Panc1 (cell line): ENCODE measurements at places on chromosomes 13 and 19. TPM values are rescaled to one million over a fixed set of nuclear protein-coding genes. Genes with fewer than 3 reads are reported as not detected.

CACNG7 gene
- total RNA-seq: 7.7 TPM

KASH5 gene
- not detected for total RNA-seq

ZNF284 gene
- 0.87 TPM for total RNA-seq

ZNF415 gene
- not detected for total RNA-seq

DNA sequence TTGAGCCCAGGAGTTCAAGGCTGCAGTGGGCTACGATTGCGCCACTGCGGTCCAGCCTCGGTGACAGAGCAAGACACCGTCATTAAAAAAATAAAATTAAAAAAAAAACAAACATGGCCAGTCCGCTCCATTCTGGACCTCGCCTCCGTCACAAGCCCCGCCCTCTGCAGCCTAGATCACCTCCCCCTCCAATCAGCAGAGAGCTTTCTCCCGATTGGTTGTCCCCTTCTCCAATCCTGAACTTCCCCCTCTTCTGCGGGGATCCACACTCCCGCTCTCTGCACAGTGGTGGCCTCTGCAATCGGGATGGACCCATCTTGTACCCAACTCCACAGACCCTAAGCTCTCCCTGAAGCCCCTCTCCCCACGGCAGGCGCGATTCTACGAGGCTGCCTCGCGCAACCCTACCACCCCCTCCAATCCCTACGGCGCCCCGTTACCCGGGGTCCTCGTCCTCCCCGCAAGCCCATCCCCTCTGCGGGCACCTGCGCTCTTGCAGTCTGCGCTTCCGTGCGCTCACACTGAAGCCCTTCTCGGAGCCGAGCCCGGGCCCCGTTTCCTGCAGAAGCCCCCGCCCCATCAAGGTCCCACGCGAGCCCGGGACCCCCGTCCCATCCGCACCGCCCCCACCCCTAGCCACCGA lies 540 bp downstream of the TMEM160 start:
- H3K4me3 ChIP-seq: peak overlapping the region; percentile 74
- H3K27me3 ChIP-seq: no peaks in the 10 kb centered on the region
- no peak for DNase-seq

DNA sequence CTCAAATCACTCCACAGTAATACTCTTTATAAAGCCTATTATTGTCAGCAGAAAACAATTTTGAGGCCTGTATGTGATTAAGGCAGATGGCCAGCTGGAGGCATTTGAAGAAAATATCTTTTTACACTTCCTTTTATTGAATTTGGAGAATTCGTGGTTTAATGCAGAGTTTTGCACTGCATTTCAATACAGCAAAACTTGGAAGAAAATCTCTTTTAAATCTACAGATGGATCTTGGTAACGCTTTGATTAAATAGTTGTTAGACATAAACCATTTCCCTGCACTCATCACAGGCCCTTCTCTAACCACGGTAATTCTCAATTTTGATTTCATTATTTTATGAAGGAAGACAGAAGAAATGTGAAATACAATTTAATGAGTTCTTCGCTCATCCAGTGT lies 185.7 kb downstream of the RFC3 start:
- H3K4me3 ChIP-seq: no peak overlapping the region
- H3K27me3 ChIP-seq: no peaks in the 10 kb centered on the region
- H3K27ac ChIP-seq: no peak overlapping the region
- H3K4me1 ChIP-seq: no peaks in the 10 kb centered on the region
- no peaks in the 10 kb centered on the region for H3K36me3 ChIP-seq

GRCh38 chr19:46726971-46727501 lies 10.1 kb upstream of the PRKD2 start:
- no peak overlapping the region for H3K4me3 ChIP-seq
- H3K27me3 ChIP-seq: no peaks in the 10 kb centered on the region
- DNase-seq: no peak

DNA sequence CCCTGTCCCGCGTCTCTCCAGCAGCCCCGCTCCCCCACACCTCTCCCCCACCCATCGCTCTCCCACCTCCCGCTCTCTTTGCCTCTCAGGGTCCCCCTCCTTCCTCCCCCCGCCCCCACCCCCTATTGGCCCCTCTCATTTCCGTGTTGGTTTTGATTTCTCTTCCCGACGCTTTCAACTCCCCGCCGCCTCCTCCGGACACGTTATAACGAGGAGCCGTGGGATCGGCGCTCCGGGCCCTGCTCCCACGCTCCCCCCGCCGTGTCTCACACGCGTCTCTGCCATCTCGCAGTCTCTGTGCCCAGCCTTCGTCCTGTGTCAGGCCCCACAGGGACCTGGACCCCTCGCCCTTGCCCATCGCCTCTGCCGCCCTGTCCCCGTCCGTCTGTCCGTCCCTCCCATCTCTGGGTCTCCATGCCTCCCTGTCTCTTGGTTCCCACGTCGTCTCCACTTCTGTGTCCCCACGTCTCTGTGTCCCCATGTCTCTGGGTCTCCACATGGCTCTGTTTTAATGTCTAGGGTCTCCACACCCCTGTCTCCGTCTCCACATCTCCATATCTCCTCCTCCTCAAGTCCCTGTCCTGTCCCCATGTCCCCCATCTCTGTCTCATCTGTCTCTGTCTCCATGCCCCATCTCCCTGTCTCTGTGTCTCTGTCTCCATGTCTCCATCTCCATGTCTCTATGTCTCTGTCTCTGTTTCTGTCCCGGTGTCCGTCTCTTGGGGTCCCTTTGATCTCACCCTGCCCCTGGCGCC lies 13.1 kb downstream of the ERFL start:
- H3K27ac ChIP-seq: no peak overlapping the region
- H3K4me3 ChIP-seq: peak overlapping the region; percentile 23; the same call in 1 of the 2 replicates
- H3K4me1 ChIP-seq: no peaks in the 10 kb centered on the region
- H3K36me3 ChIP-seq: no peaks in the 10 kb centered on the region

DNA sequence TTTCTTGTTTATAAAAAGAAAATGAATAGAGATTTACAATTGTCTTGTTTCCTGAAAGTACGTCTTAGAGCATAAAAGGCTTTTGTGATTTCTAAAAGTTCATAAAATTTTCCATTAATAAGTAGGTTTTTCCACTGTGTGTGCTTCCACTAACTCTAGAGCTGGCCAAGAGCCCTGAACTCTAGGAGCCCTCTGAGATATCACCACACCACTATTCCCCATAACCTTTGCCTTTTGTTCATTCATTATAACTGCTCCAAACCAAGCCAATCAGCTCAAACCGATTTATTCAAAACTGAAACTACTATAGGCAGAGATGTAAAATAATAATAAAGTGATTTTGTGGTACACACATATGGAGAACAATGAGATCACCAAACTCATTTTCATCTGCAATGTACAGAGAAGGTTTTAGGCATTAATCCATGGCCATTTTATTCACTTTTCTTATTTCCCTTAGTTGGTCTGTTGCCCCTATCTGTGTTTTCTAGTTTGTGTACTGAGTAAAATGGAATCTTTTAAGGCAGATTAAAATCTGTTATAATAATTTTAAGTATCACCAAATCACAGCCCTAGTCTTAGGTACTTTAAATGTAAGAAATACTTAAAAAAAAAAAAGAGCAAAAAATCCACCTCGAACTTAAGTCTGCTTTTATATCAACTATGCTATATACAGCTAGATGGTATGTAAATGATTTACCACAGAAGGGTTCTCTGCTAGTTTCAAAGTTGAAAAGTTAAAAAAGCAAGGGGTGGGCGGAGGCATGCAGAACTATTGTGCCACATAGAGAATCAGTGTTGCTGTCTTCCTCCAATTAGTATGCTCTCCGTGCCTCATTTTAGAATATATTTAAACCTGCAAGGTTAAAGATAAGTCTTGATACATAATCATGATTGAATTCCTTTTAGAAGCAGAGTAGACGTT lies 311.3 kb downstream of the KLF12 start:
- DNase-seq: no peak
- H3K27ac ChIP-seq: no peak overlapping the region
- H3K27me3 ChIP-seq: no peaks in the 10 kb centered on the region
- H3K4me3 ChIP-seq: no peak overlapping the region
- H3K36me3 ChIP-seq: no peaks in the 10 kb centered on the region
- no peaks in the 10 kb centered on the region for H3K4me1 ChIP-seq

GRCh38 chr19:5046339-5047039 lies 77.6 kb downstream of the KDM4B start:
- no peak for DNase-seq
- H3K27ac ChIP-seq: 0 out of 2 replicates have a peak overlapping the region, but pooled peaks have one; percentile 12
- peaks cover 18% of the 10 kb centered on the region for H3K4me1 ChIP-seq
- H3K27me3 ChIP-seq: no peaks in the 10 kb centered on the region

- no peak for DNase-seq
- no peak overlapping the region for H3K4me3 ChIP-seq
- peaks cover 2% of the 10 kb centered on the region; the same call in 1 of the 2 replicates for H3K36me3 ChIP-seq
- H3K27me3 ChIP-seq: no peaks in the 10 kb centered on the region
These were observed 4.3 kb upstream of the HOMER3 start for GRCh38 chr19:18945297-18945696.

- no peaks in the 10 kb centered on the region for H3K4me1 ChIP-seq
- no peaks in the 10 kb centered on the region for H3K27me3 ChIP-seq
- no peaks in the 10 kb centered on the region for H3K36me3 ChIP-seq
- H3K27ac ChIP-seq: no peak overlapping the region
These were observed 208.3 kb upstream of the SERP2 start for GRCh38 chr13:44165221-44165888.

GRCh38 chr19:39951686-39952085 lies 17.3 kb upstream of the FCGBP start:
- DNase-seq: no peak
- H3K4me1 ChIP-seq: no peaks in the 10 kb centered on the region
- H3K27ac ChIP-seq: no peak overlapping the region
- H3K27me3 ChIP-seq: no peaks in the 10 kb centered on the region
- H3K4me3 ChIP-seq: no peak overlapping the region

DNA sequence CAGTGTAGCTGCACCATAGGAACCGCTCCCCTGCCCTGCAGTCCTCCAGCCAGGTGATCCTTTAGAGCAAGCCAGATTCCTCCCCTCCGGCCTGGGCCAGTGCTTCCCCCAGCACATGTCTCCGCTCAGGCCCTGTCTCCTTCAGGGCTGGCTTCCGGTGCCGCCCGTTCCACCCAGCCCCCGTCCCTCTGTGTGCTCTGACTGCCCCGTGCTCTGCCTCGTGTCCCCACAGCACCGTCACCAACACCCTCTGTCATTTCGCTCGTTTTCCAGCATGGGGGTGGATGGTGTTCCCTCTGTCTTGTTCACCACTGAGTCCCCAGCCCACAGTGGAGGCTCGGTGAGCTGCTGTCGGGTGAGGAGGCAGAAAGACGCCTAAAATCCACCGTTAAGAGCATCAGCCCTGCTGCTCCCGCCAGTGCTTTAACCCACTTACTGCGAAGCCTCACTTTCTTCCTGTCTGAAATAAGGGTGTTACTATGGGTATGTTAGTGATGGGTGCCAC lies 54.5 kb downstream of the TSSK6 start:
- no peak overlapping the region for H3K4me3 ChIP-seq
- H3K27ac ChIP-seq: no peak overlapping the region
- no peak for DNase-seq
- peaks cover 12% of the 10 kb centered on the region for H3K4me1 ChIP-seq

GRCh38 chr19:23071147-23071511 lies 45.7 kb upstream of the ZNF730 start:
- H3K27me3 ChIP-seq: no peaks in the 10 kb centered on the region
- no peak overlapping the region for H3K4me3 ChIP-seq
- H3K4me1 ChIP-seq: no peaks in the 10 kb centered on the region
- no peaks in the 10 kb centered on the region for H3K36me3 ChIP-seq

- no peak within 1 kb of the TSS for H3K4me3 ChIP-seq
- DNase-seq: no peak
- peaks cover 12% of the 10 kb centered on the region for H3K4me1 ChIP-seq
- H3K27ac ChIP-seq: no peak within 1 kb of the TSS
- no peaks in the 10 kb centered on the region for H3K27me3 ChIP-seq
These were observed at the start of gene S1PR4 for GRCh38 chr19:3178377-3178972. TSS of gene S1PR4 (plus strand) at chr19:3178769. CDS start at chr19:3178793, 24 bp downstream.

DNA sequence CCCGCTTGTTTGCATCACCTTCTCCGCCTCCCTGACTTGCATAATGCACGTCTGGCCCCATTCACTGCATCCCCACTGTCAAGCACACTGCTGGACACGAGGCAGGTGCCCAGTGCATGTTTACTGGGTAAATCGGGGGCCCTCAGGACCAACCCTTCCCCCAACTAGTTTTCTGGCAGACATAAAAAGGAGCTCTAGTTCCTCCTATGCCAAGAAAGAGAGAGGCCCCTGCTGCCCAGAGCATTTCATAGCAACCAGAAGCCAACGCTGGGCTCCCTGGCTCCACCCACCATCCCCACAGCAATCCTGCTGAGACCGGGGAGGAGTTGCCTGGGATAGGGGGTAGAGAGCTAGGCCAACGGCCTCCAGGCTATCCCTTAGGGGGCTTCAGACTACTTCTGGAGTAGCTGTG lies 23.2 kb downstream of the ANKRD27 start:
- no peak overlapping the region for H3K4me3 ChIP-seq
- H3K36me3 ChIP-seq: peaks cover 5% of the 10 kb centered on the region; the same call in 1 of the 2 replicates
- no peak for DNase-seq
- H3K4me1 ChIP-seq: peaks cover 2% of the 10 kb centered on the region; the same call in 1 of the 2 replicates

- H3K4me3 ChIP-seq: no peak overlapping the region
- H3K36me3 ChIP-seq: no peaks in the 10 kb centered on the region
These were observed 103.1 kb upstream of the RNF113B start for GRCh38 chr13:98280176-98280510.

DNA sequence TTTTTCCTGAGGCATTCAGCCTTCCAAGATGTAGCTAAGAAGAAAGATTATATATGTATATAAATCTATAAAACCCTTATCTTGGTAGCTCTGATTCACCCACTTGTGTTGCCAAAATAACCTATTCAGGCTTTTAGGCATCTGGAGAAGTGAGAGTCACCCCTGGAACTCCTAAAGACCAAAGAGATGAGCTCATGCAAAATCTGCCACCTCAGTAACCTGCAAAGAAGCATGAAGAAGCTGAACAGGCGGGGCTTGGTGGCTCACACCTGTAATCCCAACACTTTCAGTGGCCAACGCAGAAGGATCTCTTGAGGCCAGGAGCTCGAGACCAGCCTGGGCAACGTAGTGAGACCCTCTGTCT lies 393.7 kb downstream of the FOXO1 start:
- no peaks in the 10 kb centered on the region for H3K27me3 ChIP-seq
- no peak overlapping the region for H3K4me3 ChIP-seq
- no peak for DNase-seq

GRCh38 chr13:58704953-58705352 lies 1073.4 kb downstream of the PCDH17 start:
- H3K36me3 ChIP-seq: no peaks in the 10 kb centered on the region
- H3K4me1 ChIP-seq: no peaks in the 10 kb centered on the region
- no peak overlapping the region for H3K4me3 ChIP-seq

DNA sequence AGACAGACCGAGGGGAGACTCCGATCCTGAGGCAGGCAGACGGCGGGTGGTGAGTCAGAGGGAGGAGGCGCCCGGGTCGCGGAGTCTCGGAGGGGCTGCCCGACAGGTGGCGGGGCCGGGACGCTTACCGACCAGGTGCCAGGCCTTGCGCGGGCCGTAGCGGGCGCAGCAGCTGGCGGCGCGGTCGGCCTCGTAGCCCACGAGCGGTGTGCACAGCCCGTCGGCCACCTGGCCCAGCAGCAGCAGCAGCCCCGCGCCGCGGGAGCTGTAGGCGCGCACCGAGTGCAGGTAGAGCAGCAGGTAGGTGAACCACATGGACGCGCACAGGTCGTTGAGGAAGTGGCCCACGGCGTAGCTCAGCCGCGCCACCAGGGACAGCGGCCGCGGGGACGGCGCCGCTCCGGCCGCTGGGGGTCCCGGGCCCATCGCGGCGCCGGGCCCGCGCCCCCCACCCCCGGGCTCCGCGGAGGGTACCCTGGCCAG lies 367 bp downstream of the MFSD12 start:
- H3K4me3 ChIP-seq: peak overlapping the region; percentile 63
- no peak for DNase-seq
- H3K36me3 ChIP-seq: no peaks in the 10 kb centered on the region; the same call in 1 of the 2 replicates
- peak overlapping the region; percentile 65 for H3K27ac ChIP-seq
